Renal pelvis (tissue), 12 donors: ENCODE measurements at places on chromosomes 3 and 15. TPM values are rescaled to one million over a fixed set of nuclear protein-coding genes. Genes with fewer than 3 reads are reported as not detected.

GRCh38 chr3:32281570-32282106 is 43.2 kb downstream of the CMTM8 start:
- DNase-seq = no peak

- no peak for DNase-seq
Observed at GRCh38 chr3:171954690-171955383, 84.5 kb upstream of the FNDC3B start.

DNA sequence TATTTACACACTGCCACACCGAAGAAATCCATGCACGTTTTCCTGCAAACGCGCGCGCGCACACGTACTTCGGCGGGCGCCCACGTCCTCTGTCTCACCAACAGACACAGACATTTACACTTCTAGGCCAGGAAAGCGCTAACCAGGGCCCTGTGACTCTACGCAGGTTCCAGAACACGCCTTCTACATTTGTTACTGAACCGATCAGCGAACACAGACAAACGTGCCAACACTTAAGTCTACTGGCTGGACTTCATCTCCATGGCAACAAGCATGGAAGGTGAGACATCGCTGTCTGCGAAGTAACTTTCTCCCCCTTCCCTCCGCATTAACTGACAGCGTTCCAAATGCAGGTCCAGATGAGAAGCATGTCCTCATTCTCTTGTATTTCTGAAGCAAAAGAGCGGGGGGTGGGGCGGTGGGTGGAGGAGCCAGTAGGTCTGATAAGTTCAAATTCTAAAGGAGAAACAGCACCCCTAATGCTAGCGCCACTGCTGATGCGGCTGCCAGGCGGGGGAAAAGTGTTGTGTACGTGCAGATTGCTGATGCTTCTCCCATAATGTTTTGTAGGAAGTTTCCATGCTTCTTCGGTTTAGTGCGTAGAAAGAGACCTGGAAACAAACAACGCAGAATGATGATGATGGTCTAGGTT is at the start of gene CTXN2:
Gene CTXN2 (plus strand): TSS at position 92 of the 652 bp plus-strand sequence. CDS start 9,636 bp downstream, outside the sequence.
- DNase-seq = no peak

- DNase-seq = no peak
Observed at GRCh38 chr15:26882112-26882511, 15.2 kb downstream of the GABRA5 start.

DNA sequence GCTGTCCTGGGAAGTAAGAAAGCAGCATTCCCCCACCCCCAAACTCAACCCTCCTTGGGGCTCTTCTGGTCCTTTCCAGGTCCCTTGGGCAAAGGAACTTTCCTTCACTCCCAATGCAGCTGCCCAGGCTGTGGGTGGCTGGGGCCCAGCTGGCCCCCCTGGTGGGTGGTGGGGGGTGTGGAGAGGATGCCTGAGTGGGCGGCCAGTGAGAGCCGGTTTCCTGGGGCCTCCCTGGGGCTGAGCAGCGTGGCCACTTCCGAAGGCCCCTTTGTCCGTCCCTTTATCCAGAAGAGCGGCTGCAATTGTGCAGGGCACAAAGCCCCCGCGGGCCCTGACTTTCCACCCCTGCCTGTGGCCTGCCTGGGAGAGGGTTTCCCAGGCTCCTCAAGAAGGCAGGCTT is 61.0 kb downstream of the RHCG start:
- DNase-seq = no peak

DNA sequence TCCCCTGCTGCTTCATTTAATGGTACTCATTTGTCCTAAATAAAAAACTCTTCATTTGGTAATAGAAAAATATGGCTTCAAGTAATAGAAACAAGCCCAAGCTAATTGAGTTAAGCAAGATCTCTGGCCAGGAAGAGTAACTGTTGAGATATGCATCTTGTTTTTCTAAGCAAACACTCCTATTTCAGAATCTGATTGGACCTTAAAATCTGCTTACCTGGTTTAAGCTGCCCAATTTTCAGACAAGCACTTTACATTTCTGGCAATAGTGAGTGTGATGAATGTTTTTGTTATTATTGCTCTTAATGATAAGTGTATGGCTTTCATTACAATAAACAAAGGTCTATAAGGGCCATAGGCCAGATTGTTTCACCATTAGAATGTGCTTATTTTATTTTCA is 86.2 kb downstream of the CMSS1 start:
- DNase-seq = no peak

DNA sequence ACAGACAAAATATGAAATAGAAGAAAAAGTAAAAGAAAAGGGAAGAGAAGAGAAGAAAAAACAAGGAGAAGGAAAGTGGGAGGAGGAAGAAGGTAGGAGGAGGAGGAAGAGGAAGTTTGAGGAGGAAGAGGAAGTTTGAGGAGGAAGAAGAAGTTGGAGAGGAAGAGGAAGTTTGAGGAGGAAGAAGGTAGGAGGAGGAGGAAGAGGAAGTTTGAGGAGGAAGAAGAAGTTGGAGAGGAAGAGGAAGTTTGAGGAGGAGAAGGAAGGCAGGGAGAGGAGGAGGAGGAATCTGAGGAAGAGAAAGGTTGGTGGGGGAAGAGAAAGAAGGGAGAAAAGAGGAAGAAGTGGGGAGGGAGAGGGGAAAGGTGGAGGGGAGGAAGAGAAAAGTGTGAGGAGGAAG is 169.2 kb upstream of the RORA start:
- DNase-seq = no peak

The ADGRG7 gene
- not detected for polyA plus RNA-seq

The TRIM59 gene
- 22.0 TPM for polyA plus RNA-seq

The BLM gene
- 13.6 TPM for polyA plus RNA-seq

DNA sequence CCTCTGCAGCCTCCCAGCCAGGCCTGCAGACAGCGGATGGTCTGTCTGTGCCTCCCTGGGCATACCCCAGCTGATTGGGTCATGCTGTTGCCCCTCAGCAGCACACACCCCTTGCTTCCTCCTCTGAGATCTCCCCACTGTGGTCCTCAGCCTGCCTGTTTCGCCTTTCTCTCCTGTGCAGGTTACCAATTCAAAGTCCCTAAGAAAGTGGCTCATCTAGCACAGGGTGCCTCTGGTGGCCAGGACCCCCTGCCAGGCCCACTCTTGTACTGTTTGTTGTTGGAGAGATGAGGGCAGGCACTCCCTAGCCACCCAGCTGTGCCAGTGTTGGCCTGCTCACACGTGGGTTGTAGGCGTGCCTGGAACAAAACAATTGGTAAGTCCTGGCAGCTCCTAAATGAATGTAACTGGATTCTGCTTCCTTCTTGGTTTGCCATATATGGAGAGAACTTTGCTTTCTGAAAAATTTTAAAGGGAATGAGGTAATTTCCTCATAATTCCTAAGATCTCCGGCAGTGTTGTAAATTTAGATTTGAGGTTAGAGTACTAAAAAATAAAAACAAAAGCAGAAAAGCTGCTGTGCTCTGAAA is 213.2 kb upstream of the IL12A start:
- no peak for DNase-seq

The TTC21A gene
- 21.4 TPM for polyA plus RNA-seq

The PIF1 gene
- polyA plus RNA-seq = 16.3 TPM

DNA sequence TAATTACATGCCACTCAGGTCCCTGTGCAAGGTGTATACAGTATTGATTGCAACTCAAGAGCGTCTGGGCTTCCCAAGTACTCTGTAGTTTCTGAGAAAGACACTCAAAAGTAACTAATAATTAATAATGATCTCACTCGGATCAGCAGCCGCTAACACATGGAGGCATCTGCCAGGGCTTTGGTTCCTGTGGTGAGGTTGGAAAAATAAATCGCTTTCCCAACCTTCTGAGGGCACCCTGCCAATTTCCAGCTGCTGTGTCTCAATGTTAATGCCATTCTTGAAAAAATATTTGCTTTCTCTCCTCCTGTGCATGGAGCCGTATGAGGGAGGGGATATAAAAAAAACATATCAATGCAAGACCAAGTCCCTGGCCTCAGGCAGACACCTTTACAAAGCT is 116.5 kb upstream of the SLC2A2 start:
- no peak for DNase-seq

The OSTN gene
- 11.5 TPM for polyA plus RNA-seq

GRCh38 chr15:38182900-38183299 is 69.7 kb upstream of the SPRED1 start:
- DNase-seq = no peak

GRCh38 chr3:172383306-172383796 is 64.9 kb downstream of the GHSR start:
- no peak for DNase-seq

The IL5RA gene
- polyA plus RNA-seq = 0.48 TPM

DNA sequence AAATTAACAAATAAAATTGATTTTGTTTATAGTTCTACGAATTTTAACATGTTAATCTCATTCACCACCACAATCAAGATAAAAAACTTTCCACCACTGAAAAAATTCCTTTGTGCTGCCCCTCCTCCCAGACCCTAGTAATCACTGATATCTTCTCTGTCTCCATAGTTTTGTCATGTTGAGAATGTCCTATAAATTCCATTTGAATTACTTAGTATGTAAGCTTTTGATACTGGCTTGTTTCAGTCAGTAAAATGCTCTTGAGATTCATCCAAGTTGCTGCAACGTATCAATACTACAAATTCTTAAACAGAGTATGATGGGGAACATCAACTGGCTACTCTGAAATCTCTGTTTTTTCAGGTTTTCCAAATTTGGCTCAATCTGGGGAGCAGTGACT is 129.6 kb downstream of the CTNNB1 start:
- DNase-seq = no peak

The NEIL1 gene
- polyA plus RNA-seq = 17.9 TPM

DNA sequence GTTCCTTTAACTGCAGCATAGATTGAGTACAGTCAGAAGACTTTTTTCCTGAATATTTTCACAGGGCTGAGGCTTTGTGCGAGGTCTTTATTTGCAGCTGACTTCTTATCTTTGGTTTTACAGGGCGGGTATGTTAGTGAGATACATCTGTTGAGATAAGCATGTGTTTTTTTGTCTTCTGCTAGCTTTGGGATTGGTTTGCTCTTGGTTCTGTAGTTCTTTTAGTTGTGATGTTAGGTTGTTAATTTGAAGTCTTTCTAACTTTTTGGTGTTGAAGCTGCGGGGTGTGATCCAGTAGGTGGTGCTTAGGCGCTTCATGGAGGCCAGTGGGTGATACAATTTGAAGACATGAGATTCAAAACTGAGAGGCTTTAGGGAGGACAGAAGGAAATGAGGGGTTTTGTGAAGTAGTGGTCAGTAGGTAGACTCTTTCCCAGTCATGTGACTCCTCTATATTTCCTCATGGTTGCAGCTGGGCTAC is 67.9 kb upstream of the TNFSF10 start:
- no peak for DNase-seq

The GOLGA8J gene
- polyA plus RNA-seq = 2.5 TPM

The DUOX1 gene
- 8.9 TPM for polyA plus RNA-seq

The CGGBP1 gene
- polyA plus RNA-seq = 140 TPM

DNA sequence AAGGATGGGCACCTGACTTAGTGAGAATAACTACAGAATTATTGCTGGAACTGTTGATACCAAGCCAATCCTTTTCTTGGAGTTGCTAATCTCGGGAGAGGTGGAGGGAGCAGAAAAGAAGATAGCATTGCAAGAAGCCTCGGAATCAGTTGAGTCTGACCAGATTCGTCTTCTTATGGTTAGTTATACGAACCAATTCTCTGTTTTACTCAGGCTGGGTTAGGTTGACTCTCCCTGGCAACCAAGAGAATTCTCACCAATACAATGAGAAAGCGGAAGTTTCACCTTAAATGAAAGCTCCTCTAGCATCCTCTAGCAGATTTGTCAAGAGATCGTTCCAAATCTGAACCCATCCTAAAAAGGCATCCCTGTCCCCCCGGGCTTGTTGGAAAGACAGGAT is 43.5 kb upstream of the UBE2E1 start:
- DNase-seq = no peak

DNA sequence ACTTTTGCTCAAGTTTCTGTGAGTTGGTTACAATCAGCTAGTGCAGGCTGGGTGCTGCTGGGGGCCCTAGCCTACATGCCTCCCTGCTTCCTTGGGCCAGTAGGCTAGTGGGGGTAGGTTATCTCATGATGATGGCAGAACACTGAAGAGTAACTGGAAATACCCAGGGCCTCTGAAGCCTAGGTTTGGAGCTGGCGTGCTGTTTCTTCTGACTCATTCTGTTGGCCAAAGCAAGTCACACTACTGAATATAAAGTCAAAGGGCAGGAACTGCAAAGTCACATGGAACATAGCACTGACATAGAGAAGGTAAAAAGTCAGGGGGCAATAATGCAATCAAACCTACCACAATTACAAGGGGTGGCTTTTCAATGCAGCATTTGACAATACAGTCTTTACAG is 34.5 kb downstream of the RASGRP1 start:
- DNase-seq = no peak

The CACNA2D3 gene
- 1.6 TPM for polyA plus RNA-seq

The MST1 gene
- 201 TPM for polyA plus RNA-seq

- DNase-seq = no peak
Observed at GRCh38 chr3:193711523-193711963, 118.5 kb downstream of the OPA1 start.

DNA sequence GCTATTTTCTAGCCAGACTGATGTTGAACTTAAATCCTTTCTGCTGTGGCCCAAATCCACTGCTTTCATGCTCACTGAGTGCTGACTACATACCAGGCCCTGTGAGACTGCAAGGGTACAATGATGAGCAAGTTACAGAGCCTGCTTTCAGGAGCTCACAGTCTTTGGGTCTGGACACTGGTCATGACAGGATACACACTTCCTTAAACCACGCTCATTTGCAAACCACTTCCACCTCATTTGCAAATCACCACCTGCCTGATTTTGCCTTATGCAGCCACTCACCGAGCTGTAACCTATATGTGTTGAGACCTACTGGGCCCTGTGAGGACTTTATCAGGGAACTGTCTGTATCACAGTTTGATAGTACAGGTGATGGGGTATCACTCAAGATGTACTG is 50.2 kb upstream of the LRRC58 start:
- no peak for DNase-seq

The MNS1 gene
- 31.2 TPM for polyA plus RNA-seq

The MYZAP gene
- 6.8 TPM for polyA plus RNA-seq

The RTP1 gene
- polyA plus RNA-seq = not detected

The ACP3 gene
- 76.4 TPM for polyA plus RNA-seq
